ENCODE measurements at places on chromosomes 1 and 21. TPM values are rescaled to one million over a fixed set of nuclear protein-coding genes. Genes with fewer than 3 reads are reported as not detected.
A peak's percentile ranks its signal among the peaks of the same experiment; 100 is the strongest.

GRCh38 chr1:229091721-229092136 lies 179.2 kb upstream of the RAB4A start:
- H3K4me1 ChIP-seq, result no peaks in the 10 kb centered on the region
- no peak overlapping the region for H3K4me3 ChIP-seq
- no peaks in the 10 kb centered on the region for H3K36me3 ChIP-seq
- DNase-seq, result no peak
- peaks cover 1% of the 10 kb centered on the region for H3K27me3 ChIP-seq

The MPL gene
- not detected for total RNA-seq

DNA sequence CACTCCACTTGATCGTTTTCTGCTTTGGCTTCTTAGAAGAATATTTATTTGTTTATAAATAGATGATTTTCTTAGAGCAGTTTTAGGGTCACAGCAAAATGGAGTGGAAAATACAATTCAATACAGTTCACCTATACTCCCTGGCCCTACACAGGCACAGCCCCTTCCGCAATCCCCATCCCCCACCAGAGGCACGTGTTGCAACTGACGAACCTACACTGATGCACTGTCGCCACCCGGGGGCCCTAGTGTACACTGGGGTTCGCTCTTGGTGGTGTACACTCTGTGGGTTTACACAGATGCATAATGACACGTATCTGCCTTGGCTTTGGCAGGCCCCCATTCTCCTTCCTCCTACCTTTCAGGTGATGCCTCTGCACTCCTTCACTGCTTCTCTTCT lies 8.0 kb downstream of the ECHDC2 start:
- H3K27me3 ChIP-seq, result peaks cover 3% of the 10 kb centered on the region
- no peak overlapping the region for H3K27ac ChIP-seq

GRCh38 chr1:20742671-20743070 lies 10.2 kb upstream of the SH2D5 start:
- peaks cover 61% of the 10 kb centered on the region for H3K36me3 ChIP-seq
- H3K27me3 ChIP-seq, result no peaks in the 10 kb centered on the region
- DNase-seq, result no peak
- no peak overlapping the region for H3K27ac ChIP-seq

The KMO gene
- total RNA-seq, result not detected

DNA sequence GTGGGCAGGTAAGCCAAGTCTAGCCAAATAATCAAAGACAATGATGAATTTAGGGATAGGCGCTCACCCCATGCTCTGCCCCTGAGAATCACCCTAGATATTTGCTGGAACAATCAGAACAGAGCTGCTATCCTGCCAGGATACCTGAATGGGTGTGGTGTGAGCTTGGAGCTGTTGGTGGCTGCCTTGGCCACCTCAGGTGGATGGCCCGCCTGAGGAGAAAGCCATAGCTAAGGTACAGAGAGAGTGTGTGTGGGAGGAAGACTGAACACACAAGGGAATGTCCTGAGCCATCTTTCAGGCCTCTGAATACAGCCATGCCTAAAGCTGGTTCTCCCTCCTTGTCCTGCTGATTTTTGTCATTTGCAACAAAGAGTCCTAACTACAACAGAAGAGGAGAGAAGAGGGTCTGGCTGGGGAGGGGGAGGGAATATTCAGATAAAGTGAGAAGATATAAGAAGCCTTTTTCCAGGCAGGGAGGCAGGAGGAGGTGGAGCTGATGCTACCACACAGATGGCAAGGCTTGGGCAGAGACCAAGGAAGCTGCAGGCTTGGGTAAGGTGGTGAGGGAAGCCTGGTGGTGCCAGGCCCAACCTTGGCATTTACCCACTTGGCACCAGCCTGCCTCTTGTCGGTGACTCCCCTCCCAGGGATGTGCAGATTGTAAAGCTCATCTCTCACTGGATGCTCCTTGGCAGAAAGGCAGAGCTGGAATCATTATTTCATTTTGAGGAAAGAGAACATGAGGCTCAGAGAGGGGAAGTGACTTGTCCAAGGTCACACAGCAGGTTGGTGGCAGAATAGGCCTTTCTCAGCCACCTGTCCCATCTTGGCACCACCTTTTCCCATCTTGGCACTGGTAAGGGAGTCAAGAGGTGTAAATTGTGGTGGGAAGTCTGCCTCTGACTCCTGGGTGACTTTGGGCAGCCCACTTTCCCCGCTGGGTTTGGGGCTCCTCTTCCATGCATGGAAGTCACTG lies 49.7 kb downstream of the NKAIN1 start:
- no peaks in the 10 kb centered on the region for H3K36me3 ChIP-seq
- H3K27me3 ChIP-seq, result peaks cover 40% of the 10 kb centered on the region
- no peaks in the 10 kb centered on the region for H3K4me1 ChIP-seq
- H3K4me3 ChIP-seq, result no peak overlapping the region
- no peak overlapping the region for H3K27ac ChIP-seq

The DNASE2B gene
- total RNA-seq, result not detected

The LY9 gene
- total RNA-seq, result not detected

DNA sequence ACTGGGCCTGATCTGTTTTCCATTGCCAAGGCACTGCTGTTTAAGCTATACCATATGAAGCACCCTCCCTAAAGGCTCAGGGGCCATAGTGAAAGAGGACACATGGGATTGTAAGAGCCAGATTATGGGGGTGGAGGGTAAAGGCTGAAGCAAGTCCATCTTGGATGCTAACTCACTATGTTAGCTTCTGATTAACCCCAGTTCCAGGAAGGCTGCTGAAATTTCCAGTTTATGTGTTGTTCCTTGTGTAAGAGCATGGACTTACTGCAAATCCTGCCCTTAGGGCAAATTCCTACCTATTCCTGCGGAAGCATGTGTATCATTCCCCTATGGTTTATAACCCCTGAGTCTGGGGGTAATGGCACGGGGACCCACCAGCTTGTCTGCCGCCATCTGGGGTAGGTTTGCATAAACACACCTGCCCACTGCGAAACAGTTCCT lies 91.8 kb upstream of the SERBP1 start:
- peaks cover 15% of the 10 kb centered on the region for H3K4me1 ChIP-seq
- H3K27me3 ChIP-seq, result peaks cover 11% of the 10 kb centered on the region
- no peak for DNase-seq
- H3K27ac ChIP-seq, result no peak overlapping the region
- H3K4me3 ChIP-seq, result no peak overlapping the region

- H3K4me3 ChIP-seq, result no peak overlapping the region
- peaks cover 42% of the 10 kb centered on the region for H3K36me3 ChIP-seq
- no peak for DNase-seq
- H3K4me1 ChIP-seq, result peaks cover 46% of the 10 kb centered on the region
- H3K27me3 ChIP-seq, result peaks cover 2% of the 10 kb centered on the region
Observed at GRCh38 chr1:152029929-152030211, 6.9 kb downstream of the S100A11 start.

The ZNF593OS gene
- not detected for total RNA-seq

DNA sequence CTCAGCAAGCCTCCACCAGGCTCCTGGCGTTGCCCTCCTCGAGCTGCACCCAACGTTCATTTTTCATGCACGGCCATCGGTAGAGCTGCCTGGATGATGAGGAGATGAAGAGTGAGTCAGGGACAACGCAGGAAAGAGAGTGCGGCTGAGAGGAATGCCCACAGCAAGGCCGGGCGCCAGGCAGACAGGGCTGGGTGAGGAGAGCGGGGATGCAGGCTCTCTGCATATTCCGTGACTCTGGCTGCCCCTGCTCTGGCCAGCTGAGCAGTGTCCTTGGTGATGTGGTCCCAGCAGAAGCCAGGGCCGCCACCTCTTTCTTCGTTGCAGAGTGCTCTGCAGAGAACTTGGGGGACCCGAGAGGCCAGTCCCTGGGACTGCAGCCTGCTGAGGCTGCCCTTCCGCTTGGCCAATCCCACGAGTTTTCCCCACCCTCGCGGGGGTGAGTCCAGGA lies 10.8 kb downstream of the UMODL1 start:
- no peak overlapping the region for H3K4me3 ChIP-seq
- peaks cover 22% of the 10 kb centered on the region for H3K4me1 ChIP-seq
- peaks cover 3% of the 10 kb centered on the region for H3K27me3 ChIP-seq
- no peak for DNase-seq
- H3K27ac ChIP-seq, result no peak overlapping the region
- no peaks in the 10 kb centered on the region for H3K36me3 ChIP-seq

The KCNA10 gene
- not detected for total RNA-seq

DNA sequence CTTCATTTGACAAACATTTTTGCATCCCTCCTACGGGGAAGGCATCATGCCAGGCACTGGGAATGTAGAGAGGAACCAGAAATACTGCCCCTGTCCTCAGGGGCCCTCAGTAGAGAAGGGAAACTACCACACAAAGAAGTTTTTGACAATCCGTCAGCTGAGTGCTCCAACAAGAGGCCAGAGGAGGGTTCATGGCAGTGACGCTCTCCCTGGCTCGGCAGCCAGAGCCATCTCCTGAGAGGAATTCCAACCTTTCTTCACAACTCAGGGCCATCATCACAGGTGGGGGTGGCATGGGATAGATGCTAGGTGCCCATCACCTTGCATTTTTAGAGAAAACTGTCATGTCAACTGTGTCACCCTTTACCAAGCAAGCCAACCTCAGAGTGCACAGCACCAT lies 154.1 kb downstream of the HIVEP3 start:
- peaks cover 3% of the 10 kb centered on the region for H3K27me3 ChIP-seq
- DNase-seq, result no peak
- no peak overlapping the region for H3K4me3 ChIP-seq
- no peak overlapping the region for H3K27ac ChIP-seq
- H3K4me1 ChIP-seq, result peaks cover 34% of the 10 kb centered on the region

- H3K4me3 ChIP-seq, result no peak overlapping the region
- H3K27ac ChIP-seq, result no peak overlapping the region
- no peaks in the 10 kb centered on the region for H3K36me3 ChIP-seq
- DNase-seq, result no peak
Observed at GRCh38 chr1:115757326-115757725, 11.2 kb downstream of the CASQ2 start.

The COL8A2 gene
- total RNA-seq, result 2.5 TPM

DNA sequence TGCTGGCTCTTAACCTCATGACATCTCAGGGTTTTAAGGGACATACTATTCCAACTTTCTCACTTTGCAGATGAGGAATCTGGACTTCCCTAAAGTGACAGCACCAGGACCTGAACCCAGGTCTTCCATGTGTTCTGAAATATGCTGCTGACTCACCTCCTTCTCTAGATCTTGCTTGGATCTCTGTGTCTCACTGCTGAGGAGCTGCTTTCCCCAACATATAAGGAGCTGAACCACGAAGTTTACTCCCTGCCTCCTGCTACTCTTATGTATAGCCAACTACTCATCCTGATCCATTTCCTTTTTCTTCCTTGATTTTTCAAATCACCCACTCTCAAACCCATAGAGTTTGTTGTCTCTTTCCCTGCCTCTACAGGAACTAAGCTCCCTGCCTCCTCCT lies 38.2 kb downstream of the ALG14 start:
- H3K4me3 ChIP-seq, result no peak overlapping the region
- H3K27ac ChIP-seq, result no peak overlapping the region
- H3K4me1 ChIP-seq, result peaks cover 6% of the 10 kb centered on the region
- H3K27me3 ChIP-seq, result no peaks in the 10 kb centered on the region

DNA sequence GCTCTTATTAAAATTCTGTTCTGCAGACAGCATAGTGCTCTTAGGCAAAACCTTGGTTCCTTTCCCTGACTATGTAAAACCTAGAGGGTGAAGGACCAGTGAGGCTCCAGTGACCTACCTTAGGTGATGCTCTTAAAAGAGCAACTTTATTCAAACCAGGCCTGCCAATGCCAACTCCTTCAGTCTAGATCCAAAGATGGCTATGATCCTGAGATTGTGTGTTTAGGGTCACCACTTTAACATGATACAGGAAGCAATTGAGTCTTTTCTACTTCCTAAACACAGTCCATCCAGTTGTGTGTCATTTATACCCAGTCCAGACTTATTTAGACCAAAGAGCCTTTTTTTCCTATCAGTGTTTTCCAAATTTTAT lies 10.8 kb downstream of the MCL1 start:
- peaks cover 78% of the 10 kb centered on the region for H3K27me3 ChIP-seq
- peaks cover 76% of the 10 kb centered on the region for H3K4me1 ChIP-seq
- peak overlapping the region; percentile 96 for H3K27ac ChIP-seq
- DNase-seq, result no peak
- peaks cover 35% of the 10 kb centered on the region for H3K36me3 ChIP-seq

DNA sequence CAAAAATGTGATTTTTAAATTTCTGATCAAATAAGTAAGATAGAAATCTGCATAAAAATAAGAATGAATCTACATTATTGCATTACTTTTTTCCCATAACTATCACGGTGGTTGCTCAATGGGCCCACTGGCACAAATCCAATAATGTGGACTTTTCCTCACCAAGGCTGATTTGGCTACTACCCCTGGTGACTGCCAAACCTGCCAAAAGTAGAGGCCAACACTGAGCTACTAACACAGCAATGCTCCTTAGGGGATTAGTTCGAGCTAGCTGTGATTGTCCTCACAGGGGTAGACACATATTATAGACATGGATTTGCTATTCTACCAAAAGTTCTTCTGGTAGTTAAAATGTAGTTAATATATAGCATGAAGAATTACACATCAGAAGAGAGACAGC lies 107.7 kb upstream of the ZNHIT6 start:
- DNase-seq, result no peak
- no peaks in the 10 kb centered on the region for H3K27me3 ChIP-seq
- peaks cover 18% of the 10 kb centered on the region for H3K4me1 ChIP-seq
- no peak overlapping the region for H3K4me3 ChIP-seq

DNA sequence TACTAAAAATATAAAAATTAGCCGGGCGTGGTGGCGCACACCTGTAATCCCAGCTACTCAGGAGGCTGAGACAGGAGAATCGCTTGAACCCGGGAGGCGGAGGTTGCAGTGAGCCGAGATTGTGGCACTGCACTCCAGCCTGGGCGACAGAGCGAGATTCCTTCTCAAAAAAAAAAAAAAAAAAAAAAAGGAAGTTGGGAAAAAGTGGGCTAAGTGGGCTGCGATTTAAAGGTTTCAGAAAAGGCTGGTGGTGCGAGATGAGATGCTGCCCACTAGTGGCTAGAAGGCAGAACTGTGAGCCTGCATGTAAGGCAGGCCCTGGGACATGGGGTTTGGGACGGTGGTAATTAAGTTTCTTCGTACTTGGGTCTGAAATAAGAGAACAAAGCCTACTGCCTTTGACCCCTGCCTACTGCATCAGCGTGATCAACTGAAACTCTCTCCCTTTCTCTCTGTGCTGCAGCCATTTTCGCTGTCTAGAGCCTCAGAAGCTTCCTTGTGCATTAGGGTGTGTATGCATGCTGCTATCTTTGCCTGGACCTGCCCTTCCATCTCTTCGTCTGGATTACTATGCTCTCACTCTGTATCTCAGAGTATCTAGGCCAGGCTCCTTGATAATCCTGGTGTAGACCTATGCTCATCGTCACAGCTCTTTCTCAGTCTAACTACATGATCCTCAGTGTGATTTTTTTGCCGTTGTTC lies 12.4 kb downstream of the FMOD start:
- peaks cover 41% of the 10 kb centered on the region for H3K27me3 ChIP-seq
- no peak overlapping the region for H3K27ac ChIP-seq
- H3K36me3 ChIP-seq, result no peaks in the 10 kb centered on the region
- DNase-seq, result peak; percentile 33

The NBPF20 gene
- total RNA-seq, result 2.7 TPM

- H3K27me3 ChIP-seq, result no peaks in the 10 kb centered on the region
- H3K4me1 ChIP-seq, result no peaks in the 10 kb centered on the region
- no peak for DNase-seq
- H3K4me3 ChIP-seq, result no peak overlapping the region
- no peaks in the 10 kb centered on the region for H3K36me3 ChIP-seq
Observed at GRCh38 chr1:213622365-213623063, 365.3 kb upstream of the PROX1 start.
